ENCODE measurements at places on chromosomes 12 and 14.

DNA sequence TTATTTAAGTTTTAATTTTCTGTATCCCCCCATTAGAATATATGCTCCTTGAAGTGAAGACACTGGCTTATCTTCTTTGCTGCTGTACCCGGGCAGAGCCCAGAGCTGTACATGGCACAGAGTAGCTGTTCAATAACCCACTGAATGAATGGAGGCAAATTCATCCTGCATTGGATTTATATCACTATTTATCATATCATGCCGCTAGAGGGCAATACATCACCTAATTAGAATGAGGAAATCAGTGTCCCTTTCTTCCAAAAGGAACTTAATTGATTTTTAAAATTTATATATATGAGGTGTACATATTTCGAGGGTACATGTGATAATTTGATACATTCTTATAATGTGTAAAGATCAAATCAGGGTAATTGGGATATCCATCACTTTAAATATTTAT, 89.2 kb upstream of the TMEM260 start:
- no peak for DNase-seq

GRCh38 chr12:115103884-115104883, 420.2 kb upstream of the TBX3 start:
- DNase-seq = no peak

DNA sequence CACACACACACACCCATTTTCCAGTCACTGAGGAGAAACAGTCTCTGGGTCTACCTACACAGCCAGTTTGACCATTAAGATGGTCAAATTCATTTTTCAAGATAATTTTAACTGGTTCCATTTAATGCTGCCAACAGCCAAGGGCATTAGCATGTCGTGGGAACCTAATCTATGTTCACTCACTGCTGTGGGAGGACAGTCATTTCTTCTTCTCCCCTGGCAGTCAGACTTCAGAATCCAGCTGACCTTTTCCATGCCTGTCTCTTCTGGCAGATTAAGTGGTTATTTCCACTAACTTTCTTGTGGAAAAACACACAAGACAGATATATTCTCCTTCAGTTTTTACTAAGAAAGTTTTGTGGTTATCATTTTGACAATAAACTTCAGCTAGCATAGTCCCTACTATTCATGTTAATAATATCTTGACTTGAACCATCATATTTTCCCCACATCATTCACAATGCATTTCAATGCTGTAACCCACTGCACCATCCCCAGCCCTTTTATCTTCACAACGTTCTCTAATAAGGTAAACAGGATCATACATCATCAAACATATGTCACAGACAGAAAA, 82.2 kb downstream of the DAD1 start:
- no peak for DNase-seq

DNA sequence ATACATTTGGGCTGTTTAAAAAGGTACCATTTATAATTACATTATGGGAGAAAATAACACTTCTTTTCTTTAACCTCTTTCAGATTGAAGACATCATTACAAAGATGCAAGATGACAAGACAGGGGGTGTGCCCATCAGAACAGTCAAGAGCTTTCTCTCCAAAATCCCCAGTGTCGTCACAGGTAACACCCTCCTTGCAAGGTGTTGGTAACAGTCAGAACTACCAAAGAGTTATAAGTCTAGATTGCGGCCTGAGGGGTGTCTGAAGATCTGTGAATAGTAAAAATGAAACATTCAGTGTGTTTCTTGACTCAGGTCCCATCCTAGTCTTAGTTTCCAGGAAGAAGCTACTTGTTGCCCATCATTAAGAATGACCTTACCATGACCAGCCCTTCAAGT, 419.8 kb downstream of the RGS6 start:
- DNase-seq = no peak

DNA sequence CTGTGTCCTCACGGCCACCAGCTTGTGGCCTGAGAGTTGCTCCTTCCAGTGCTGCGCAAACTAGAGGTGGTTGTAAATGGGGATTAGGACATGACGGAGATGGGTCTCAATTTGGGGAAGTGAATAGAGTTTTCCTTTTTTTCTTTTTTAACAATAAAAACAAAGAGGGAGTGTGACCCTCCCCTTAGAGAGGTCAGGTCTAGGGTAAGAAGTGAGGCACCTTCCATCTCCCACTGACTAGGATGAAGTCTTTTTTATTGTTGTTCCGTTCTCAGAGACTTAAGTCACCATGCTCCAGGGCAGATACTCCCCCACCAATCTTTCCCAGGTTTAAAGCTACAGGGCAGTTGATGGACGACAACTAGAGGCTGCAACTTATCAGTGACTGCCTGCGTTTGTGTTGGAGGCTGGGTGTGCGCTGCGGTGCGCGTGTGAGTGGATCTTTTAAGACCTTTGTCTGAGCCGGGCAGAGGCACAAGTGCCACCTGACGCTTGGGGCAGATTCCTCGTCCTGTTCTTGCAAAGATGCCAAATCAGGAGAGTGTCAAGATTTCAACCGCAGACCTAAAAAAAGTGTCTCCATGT, 2.1 kb upstream of the GSC start:
- peak; percentile 15 for DNase-seq

- DNase-seq = no peak
Observed at GRCh38 chr14:53452005-53452673, 299.0 kb upstream of the DDHD1 start.

DNA sequence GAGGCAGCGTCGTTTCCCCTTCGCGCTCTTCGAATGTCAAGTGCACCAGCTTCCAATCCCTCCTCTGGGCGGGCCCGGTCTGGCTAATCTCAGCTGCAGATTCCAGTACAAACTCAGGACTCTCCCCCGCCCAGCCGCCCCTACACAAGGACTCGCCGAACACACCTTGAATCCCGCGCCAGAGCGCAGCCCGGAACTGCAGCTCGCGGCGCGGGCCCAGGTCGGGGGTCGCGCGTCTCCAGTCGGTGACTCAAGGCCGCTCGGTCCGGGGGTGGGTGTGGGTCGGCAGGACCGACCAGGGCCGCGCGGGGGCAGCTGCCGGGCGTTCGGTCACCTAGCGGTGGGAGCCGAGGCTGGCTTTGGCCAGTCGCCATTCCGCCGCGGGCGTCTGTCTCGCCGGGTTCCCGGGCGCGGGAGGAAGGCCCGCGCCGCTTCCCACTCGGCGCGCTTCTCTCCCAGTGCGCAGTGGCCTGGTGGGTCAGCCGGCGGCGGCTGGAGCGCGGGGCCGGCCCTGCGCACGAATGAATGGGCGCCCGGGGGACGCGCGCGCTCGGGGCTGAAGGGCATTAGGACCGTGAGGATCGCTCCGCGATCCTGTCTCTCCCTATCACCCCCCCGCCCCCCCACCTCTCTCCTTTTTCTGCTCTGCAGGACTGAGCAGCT, at the start of gene GALNT16:
TSS of gene GALNT16 (plus strand) at position 632 of the 663 bp plus-strand sequence. CDS start 133 bp downstream, outside the sequence.
- DNase-seq = no peak

- no peak for DNase-seq
Observed at GRCh38 chr12:51976376-51977160, 25.1 kb downstream of the ACVR1B start.

DNA sequence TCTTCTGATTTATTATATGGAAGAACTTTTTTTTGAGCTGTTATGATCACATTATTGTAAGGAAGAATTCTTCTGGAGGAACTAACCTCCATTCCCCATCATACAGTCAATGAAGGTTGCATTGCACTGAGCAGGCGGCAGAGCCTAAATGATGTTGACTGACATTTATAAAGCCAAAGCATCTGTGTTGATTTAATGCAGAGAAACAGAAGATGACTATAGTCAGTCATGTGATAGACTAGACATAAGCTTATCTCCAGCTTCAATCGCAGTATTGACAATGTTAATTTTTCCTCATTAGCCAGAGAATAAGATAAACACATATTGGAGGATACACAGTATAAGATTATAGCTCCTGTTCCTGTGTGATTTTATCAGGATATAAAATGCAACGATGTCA, 82.0 kb downstream of the PRICKLE1 start:
- DNase-seq = no peak

GRCh38 chr12:4172999-4173398, 100.6 kb upstream of the CCND2 start:
- no peak for DNase-seq

DNA sequence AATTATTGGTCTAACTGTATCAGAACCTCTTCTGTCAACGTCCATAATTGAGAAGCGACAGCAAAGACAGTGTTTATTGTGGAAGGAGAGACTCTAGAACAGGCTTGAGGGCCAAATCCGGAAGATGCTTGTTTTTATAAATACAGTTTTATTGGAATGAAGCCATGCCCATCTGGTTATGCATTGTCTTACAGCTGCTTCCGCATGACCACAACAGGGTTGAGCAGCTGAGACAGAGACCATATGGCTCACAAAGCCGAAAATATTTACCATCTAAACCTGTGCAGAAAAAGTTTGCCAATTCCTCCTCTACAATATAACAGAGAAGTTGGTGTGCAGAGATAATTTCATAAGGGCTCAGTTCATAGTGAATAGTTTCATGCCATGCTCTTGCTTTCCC, 24.5 kb downstream of the PRKAB1 start:
- DNase-seq = no peak

DNA sequence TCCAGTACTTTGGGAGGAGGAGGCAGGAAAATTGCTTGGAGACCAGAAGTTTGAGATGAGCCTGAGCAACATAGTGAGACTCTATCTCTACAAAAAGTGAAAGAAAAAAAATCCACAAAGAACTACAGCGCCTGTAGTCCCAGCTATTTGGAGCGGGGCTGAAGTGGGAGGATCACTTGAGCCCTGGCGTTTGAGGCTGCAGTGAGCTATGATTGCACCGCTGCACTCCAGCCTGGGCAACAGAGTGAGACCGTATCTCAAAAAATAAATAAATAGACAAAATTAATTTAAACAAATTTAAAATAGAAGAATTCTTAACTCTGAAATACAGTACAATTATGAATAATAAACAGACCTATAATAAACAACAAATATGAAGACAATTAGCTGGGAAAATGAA, 40.9 kb downstream of the ATL1 start:
- no peak for DNase-seq

DNA sequence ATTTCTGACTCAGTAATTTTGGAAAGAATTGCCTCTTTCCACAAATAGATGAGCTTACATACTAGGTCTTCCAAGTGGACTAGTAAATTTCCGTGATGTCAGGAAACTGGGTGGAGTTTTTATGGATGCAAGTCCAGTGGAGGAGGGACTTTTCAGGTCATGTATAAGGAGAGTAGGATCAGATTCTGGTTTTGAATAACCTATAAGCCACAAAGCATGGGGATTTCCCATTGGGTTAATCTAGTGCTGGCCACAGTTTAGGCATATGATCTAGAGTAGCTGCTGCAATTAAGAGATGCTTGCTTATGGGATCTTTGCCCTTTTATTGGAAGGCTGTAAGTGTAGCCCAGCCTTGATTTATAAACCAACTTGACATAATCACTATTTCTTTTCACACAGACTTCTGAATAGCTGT, 33.8 kb downstream of the STK38L start:
- DNase-seq = no peak

DNA sequence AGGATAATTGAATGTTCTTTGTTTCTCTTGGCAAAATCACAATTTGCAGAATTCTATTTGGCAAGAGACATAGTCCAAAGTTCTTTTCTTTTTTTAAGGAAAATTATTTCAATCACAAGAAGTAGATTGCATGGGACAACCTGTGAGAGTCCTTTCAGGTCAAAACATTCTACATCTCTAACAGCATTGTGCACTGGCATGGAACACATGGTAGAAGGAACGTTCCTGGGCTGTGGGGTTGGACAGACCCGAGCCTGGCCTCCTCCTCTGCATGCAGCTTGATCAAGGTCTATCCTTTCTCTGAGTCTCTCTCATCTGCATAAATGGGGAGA, 88.6 kb upstream of the CPSF6 start:
- no peak for DNase-seq

- no peak for DNase-seq
Observed at GRCh38 chr14:61589691-61590581, 105.4 kb upstream of the HIF1A start.

- no peak for DNase-seq
Observed at GRCh38 chr12:122297494-122297893, 31.2 kb upstream of the VPS33A start.

Data from hematopoietic multipotent progenitor cell (in vitro differentiated cells).